ENCODE measurements at places on chromosomes 2 and 18.

GRCh38 chr2:206585335-206585734 lies 57.0 kb upstream of the FAM237A start:
- DNase-seq, result no peak

DNA sequence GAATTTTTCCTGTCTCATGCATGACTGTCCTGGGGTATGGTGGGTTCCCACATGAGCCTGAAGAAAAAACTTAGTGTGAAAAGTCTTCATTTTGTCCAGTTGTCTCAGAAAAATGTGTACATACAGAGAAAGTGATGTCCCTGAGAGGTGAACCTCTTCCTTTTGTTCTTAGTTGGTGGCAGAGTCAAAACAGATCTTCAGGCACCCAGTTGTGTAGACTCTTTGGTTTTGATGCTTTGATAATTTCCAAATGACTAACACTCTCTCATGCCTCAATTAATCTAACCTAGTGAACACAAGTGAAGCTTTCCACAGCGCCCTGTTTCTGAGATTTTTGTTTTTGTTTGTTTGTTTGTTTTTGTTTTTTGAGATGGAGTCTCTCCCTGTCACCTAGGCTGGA lies 273.5 kb downstream of the PIK3C3 start:
- no peak for DNase-seq

DNA sequence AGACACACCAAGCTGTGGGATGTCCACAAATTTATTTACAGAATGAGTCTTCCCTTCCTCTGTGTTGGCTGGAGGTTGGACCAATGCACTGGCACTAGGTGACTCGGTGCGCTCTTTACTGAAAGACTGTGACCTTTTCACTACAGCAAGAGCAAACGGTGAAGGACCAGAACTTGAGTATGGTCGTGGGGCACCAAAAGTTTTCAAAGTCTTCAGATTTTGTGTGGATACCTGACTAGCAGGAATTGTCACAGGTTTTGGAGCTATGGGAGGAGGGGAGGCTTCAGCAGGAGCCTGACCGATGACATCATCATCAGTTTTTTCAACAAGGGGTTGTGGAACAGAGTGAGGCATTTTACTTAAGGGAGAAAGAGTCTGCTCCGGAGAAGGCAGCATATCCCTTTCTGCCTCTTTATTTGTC lies 73.0 kb upstream of the GRB14 start:
- DNase-seq, result peak; percentile 69

DNA sequence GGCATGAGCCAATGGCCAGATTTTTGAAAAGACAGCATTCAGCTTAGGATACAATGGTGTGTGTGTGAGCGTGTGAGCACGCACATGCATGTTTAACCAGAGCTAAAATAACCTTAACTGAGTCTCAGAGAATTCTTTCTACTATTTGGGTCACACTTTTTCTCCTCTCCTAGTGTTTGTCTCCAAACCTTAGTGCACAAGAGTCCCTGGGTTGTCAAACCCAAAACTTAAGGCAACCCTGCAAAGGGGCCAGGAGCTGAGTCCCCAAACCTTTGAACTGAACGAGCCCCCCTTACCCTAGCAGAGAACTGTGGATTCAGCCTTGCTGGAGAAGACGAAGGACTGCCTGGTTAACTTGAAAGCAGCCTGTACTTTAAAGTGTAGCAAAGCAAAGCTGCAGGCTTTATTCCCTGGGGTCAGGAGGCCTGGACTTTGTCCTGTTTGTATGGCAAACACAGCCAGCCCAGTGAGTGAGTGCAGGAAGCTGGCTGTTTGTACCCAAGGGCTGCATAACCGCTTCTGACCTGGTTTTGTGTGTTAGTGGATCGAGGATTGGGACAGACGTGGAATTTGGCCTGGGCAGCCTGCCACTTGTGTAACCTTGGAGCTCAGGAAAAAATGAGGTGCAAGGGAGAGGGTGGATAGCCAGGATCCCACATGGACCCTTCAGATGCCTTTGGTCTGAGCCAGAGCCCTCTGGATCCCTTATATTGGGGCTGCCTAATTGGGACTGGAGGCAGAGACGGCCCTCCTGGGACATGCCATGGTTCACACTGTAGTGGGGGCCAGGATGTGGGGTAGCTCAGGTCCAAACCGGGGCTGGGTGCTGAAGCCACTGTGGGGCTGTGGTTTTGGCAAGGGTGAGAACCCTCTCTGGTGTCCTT lies 6.4 kb upstream of the PSMD1 start:
- DNase-seq, result peak; percentile 87

GRCh38 chr18:69755041-69755440 lies 192.6 kb downstream of the CD226 start:
- no peak for DNase-seq

- no peak for DNase-seq
Measured at GRCh38 chr2:18398833-18399232, 161.6 kb downstream of the RDH14 start.

DNA sequence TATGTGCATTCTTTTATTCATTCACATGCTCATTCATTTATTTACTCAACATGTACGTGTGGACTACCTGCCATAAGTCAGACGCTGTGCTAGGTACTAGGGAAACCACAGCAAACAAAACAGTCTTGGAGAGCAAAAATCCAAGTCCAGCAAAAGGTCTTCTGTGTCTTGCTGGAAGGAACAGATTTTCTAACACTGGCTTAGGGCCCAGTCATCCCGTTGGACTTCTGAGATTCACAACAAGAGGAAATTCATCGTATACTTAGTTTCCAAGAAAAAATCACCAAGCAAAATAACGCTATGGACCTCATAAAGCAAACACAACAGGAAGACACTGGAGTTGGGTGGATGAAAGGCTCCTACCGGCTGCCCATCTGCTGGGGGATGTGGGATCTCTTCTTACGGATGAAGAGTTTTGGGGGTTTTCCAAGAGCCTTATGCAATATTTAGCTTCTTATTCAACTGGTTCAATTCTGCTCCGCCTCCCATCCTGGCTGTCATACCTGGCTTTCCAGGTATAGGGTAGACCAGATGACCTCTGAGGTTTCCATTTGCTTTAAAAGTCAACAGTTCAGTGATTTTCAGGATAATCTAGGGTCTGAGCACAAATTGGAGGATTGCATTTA lies 262.7 kb downstream of the HAUS1 start:
- no peak for DNase-seq

DNA sequence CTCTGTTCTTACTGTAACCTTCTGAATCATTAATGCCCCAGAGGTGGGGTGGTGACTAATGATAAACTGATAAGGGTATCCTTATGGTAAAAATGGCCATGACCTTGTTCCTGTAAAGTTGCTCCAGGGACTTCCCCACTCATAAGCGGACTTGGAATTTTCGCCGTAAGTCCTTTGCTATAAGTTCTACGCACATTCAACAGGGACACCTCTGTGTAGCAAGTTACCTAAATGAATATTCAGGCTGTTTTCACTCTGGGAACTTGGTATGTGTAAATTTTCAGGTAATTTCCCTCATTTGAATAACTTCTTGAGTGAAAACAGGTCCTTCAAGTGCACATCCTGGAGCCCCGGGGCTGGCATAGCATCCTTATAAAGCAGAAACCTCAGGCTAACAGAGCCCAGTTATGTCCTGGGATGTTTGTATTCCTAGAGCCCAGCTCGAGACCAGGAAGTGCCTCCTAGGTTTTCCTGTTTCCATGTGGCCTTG lies 9.4 kb upstream of the AGFG1 start:
- peak; percentile 66 for DNase-seq

- DNase-seq, result no peak
Measured at GRCh38 chr2:231361701-231362554, 33.6 kb upstream of the B3GNT7 start.

GRCh38 chr2:129904532-129905446 lies 74.7 kb upstream of the RAB6C start:
- peak; percentile 37 for DNase-seq

- no peak for DNase-seq
Measured at GRCh38 chr2:182499706-182500470, 73.1 kb upstream of the PDE1A start.

GRCh38 chr2:73063909-73064875 lies 7.3 kb downstream of the SFXN5 start:
- DNase-seq, result peak; percentile 80

GRCh38 chr2:130152816-130153595 lies 8.1 kb upstream of the CCDC74B start:
- no peak for DNase-seq

DNA sequence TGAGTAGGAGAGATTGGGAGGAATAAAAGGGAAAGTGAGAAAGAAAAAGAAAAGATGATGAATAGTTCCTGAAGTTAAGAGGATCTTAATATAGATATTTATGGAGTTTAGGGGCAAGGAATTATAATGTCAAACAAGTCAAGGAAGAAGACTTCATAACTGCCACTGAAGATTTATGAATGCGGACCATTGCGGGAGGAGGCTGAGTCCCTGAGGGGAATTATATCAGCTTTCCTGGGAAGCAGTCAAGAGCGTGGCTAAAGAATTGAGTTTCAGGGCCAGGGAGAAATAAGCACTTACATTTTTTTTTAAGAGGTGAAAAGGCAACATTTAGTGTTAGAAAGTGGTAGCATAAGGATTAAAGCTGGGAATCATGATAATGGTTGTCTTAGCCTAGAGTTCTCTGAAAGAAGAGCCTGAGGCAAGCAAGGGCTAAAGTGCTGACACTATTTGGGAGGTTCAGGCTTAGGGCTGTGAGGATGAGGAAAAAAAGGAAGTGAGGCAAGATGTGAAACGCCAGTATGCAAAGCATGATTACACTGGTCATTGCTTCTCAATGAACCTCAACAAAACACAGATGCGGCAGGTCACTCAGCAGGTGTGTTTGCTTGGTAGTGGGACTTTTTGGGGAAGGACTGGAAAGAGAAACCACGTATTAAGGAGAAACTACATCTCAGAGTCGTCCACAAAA lies 217.1 kb downstream of the SLC4A3 start:
- DNase-seq, result no peak

GRCh38 chr2:205484215-205484614 lies 198.1 kb upstream of the NRP2 start:
- no peak for DNase-seq

GRCh38 chr18:49381267-49381845 lies 79.1 kb downstream of the DYM start:
- DNase-seq, result no peak

- peak; percentile 76 for DNase-seq
Measured at GRCh38 chr2:227325839-227326195, 766 bp downstream of the MFF start.

DNA sequence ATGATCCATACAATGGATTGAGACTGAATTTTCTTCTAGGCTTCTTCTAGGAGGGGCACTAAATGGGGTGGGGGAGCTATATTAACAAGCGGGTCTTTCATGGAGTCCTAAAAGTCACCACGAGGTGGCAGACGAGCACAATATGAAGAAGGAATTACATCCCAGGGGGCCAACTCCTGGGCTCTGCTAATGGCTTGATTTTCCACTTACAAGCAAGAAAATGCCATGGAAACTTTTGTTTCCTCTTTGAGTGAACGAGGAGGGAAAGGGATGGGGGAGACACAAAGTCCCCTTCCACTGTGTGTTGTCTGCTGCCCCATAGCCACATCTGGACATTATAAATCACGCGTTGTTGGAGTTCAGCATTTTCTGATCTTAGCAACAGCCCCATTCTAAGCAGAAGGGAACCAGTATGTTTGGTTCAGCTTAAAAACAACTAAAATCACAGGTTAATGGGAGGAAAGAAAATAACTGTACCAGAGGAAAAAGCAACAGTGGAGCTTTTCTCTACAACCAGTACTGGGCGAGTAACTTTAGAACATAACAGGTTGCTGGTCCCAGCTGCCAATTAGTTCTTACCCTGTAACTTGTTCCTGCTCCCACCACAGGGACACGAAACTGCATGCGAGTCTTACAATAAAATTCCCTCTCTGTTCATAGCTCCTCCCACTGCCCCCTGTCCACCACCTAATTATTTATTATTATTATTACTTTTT lies 285.0 kb upstream of the PARD3B start:
- DNase-seq, result peak; percentile 79

DNA sequence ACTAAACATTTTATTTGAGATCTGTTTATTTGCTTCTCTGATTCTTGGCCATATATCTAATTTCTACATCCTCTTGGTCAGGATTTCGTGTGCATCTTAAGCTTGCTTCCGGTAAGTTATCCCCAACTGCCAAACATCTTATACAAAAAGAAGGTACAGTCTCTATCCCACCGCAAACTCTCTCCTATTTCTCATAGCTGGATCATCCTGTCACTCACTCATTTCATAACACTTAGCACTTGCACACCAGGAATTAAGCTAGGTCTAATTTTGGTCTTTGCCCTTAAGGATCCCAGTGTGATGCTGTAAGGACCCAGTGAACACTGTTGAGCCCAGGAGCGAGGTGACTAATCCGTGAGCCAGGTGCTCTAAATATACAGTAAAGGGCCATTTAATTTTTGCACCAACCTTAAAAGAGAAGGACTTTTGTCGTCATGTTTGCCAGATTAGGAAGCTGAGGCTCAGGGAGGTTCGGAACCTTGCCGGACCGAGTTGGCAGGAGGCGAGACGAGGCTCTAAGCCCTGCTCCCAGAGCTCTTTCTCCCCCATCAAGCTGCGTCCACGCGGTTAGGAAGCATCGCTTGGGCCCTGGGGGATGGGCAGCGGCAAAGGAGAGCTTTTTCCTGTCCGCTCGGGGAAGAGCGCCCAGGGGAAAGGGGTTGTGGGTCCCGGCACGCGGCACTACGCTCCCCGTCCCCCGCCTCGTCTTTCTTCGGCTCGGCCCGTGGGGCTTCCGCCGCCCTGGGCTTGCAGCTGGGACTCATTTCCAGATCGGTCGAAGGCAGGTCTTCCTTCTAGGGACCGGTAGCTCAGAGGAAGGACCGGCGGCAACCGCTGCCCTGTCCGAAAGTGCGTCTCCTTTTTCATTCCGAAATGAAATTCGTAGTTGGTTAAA lies 4.1 kb upstream of the ITPRIPL1 start:
- DNase-seq, result peak; percentile 66

DNA sequence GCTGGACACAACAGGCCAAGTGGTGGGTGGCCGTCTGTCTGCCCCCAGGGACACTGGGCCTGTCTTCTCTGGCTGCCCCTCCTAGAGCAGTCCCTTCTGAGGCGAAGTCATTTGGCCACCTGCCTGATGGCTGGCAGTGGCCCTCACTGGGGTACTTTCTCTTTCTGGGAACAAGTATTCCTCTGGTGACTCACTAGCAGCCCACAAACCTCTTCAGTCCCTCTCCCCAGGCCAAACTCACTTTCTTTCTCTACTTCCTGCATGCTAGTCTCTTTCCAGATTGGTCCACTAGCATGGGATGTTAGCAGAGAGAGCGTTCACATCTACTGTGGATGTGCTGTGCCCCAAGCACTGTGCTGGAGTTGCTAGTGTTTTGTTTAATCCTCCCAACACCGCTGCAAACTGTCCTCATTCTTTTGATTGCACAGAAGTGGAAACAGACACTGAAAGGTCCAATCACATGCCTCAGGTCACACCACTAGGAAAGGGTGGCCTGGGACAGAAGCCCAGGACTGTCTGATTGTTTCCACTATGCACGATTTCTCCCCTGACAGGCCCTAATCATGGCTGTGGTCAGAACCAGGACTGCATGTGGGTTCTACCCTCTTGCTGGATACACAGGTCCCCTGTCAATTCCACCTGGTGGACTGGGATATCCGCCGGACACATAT lies 5.2 kb downstream of the DYSF start:
- peak; percentile 61 for DNase-seq

Data from islet precursor cell (in vitro differentiated cells).